ENCODE measurements at places on chromosomes 1 and 21. TPM values are rescaled to one million over a fixed set of nuclear protein-coding genes. Genes with fewer than 3 reads are reported as not detected.
A peak's percentile ranks its signal among the peaks of the same experiment; 100 is the strongest.

- DNase-seq, result no peak
These were observed 3.0 kb downstream of the FBLIM1 start for GRCh38 chr1:15761366-15762128.

DNA sequence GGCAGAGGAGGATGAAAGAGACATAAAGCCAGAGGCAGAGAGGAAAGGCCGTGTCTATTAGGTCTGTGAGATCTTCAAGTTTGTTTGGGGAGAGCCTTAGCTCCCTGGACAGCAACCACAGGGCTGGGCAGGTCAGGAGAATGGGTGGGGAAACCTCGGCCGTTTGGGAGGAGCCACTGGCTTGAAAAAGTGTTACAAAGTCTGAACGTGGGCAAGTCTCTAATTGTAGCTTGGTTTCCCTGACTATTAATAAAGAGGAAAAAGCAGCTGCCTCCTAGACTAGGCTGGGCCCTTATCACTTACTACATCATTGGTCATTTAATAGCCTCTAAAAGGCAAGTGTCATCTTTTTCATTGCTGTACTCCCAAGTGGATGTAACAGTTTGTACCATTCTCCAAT lies at the start of gene CCDC17:
TSS of gene CCDC17 (minus strand) at position 83 of the 400 bp plus-strand sequence. CDS start 145 bp downstream, outside the sequence.
- no peak for DNase-seq

The PODN gene
- total RNA-seq, result 209 TPM

The MYOCOS gene
- not detected for total RNA-seq

DNA sequence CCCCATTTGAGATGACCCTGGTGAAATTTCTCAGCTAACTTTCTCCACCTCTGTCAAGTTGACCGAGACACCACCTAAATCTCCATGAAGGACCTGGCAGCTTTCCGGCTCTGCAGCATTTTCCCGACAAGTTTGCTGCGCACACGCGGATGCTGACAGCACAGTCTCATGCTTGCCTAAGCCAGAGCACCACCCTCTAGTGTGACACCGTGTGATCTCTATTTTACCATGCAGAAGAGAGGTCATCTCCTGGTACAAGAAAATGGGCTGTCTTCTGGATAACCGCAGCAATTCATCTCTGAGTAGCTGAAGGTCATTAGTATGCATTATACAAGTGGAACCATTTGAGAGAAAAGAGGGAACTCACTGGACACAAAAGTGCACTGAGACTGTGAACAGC lies 38.9 kb upstream of the H6PD start:
- DNase-seq, result no peak

The AMY1B gene
- total RNA-seq, result not detected

The KCNC4 gene
- total RNA-seq, result 8.7 TPM

GRCh38 chr1:73803380-73803779 lies 394.6 kb downstream of the LRRIQ3 start:
- no peak for DNase-seq

The TRIM17 gene
- 1.4 TPM for total RNA-seq

DNA sequence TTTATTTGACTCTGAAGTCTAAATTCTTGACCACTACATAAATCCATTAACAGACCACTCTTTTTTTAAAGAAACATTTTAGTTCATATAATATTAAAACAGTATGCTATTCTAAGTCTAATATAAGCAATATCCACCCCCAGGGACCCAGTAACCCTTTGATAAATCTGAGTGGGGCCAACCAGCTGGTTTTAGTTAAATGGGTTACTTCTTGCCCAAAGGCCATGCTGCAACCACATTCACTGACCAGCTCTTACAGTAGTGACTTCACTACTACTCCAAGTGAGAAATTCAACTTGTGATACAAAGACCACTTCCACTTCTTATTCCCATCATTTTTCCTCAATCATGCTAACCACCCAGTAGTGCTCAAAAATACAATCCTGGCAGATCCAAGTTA lies 20.5 kb downstream of the FUBP1 start:
- DNase-seq, result no peak

DNA sequence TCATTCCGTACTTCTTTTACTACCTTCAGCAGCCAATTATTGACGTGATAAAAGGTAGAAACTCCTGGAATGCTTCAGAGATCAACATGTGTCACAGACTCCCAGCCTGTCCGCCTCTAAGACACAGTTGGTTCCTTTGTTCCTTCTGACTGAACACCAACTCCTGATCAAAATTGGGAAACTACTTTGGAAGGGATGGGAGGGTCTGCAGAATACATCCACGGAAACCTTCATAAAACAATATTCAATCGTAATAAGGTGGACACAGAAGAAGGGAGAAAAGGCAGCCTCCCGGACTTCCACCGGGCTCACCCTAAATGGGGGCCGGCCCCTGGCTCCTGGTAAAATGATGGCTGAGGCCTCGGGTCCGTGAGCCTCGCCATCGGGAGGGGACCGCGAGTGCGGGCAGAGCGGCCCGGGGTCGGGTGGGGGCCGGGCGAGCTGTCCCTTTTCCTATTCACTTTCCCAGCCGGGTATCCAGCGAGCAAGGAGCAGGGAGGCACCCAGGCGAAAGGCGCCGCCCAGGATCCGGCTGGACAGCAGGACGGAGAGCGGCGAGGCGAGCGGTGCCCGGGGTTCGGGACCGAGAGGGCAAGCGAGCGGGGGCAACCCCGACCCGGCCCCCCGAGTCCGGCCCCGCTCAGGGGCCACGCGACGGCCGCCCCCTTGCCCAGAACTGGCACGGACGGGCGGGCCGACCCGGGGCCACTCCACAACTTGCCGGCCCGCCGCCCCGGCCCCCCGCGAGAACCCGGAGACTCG lies 805 bp downstream of the NRIP1 start:
- peak; percentile 22 for DNase-seq

The CCDC190 gene
- total RNA-seq, result not detected

DNA sequence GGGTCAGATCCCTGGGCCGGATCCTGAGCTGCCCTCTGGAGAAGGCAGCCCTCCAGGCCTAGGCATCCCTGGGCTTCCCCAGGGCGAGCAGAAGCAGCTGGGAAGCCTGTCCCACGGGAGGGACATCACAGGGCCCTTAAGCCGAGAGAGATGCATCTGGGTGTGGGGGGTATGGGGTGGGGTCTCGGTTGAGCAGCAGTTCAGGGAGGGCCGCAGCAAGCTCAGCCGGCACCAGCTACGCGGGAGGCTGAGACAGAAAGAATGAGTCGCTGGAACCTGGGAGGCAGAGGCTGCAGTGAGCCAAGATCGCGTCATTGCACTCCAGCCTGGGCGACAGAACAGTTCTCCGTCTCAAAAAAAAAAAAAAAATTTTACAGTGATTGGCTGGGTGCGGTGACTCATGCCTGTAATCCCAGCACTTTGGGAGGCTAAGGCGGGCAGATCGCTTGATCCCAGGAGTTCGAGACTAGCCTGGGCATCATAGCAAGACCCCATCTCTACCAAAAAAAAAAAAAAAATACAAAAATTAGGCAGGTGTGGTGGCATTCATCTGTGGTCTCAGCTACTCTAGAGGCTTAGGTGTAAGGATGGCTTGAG lies 37.7 kb downstream of the RRP1 start:
- DNase-seq, result no peak

GRCh38 chr1:162633081-162633762 lies 958 bp downstream of the DDR2 start:
- DNase-seq, result no peak

The NBPF4 gene
- not detected for total RNA-seq

DNA sequence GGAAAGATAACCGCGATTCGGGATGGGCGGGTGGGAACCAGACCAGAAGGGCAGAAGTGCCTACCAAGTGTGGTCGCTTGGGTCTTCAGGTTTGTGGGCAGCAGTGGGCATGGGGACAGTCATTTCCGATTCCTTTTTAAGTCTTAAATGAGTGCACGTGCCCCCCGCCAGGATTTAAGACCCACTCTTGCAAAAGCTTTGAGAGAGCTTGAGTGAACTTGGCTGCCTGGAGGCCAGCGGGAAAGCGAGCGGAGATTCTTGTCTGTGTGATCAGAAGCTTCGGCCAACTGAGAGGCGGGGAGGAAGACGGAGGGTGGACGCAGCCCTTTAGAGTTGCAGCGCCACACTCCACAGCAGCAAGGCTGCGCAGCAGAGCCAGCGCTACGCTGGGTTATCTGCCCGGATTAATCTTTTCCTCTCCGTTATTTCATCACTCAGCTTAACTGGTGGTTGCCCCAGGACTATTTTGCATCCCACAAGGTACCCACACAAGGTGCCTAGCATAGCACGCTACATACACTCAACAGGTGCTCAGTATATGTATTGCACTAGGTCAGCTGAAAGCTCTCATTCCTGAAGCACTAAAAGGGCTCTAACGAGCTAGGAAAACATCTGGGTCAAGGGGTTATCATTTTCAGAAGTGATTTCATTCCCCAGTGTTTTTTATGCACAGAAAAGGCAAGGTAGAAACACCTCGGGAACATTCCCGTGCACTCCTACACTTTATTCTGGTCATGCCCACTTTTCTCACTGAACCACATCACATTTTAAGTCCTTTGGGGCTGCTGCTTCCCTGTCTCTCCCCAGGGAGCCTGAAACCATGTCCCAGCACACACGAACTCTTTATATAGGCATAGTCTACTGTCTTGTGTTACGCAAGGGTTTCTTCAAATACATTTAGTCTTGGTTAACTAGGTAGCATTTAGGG lies 1.5 kb upstream of the BATF3 start:
- peak; percentile 57 for DNase-seq

- DNase-seq, result no peak
These were observed 15.6 kb upstream of the THEM4 start for GRCh38 chr1:151924691-151925587.

GRCh38 chr21:30408782-30409494 lies 13.1 kb downstream of the KRTAP13-1 start:
- no peak for DNase-seq

DNA sequence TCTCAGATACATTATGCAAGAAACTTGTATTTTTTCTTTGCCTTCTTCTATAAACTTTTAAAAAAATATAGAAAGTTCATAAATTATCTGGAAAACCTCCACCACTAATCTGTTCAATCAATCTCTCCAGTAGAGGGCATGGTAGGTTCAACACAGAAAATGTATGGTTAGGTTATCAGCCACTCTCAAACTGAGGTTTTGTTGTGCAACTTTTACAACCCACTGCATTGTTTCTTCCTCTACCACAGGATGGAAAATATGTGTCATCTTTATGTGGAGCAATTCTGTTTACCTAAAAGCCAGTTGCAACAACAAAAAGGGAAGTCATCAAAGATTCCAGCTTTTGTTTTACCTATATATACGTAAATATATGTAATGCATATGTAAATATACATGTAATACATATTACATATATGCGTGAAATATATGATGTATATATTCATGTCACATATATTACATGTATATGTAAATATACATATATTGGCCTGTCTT lies 3.0 kb upstream of the RGS2 start:
- DNase-seq, result no peak

GRCh38 chr1:205528887-205529825 lies 24.7 kb downstream of the CDK18 start:
- DNase-seq, result peak; percentile 67

DNA sequence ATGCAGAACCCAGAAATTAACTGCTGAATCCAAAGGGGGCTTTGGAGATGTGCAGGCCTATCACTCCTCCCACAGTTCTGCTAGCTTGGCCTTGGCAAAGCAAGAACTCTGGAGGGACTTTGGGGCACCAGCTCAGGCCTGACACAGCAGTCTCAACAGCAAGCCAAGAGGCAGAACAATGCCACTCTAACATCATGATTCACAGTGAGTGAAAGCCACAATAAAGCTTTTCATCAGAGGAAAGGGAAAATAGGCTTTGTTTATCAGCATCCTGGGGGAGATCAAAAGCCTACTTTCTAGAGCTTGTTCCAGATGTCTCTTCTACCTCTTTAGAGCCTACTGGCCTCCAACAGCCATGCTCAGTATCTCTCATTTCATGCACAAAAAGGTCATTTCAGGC lies 283.4 kb downstream of the KCNH1 start:
- no peak for DNase-seq

The PTPRC gene
- 13.1 TPM for total RNA-seq

DNA sequence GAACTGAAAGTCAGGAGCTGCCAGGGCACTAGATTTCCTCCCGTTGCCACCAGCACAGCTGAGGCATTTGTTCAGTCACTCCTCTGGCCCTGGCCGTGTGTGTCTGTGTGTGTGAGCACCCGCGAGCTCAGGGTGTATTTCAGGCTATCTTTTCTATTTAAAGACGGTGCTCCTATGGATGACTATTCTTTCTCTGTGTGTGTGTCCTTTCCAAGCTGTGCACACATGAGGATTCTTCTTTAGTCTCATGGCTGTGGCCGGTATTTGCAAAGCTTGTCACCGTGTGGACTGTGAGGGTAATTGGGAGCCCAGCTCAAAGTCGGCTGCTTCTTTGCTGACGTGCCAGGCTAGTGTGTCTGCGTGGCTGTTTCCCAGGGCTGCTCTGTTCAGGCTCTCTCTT lies 3.0 kb upstream of the KCND3 start:
- no peak for DNase-seq

DNA sequence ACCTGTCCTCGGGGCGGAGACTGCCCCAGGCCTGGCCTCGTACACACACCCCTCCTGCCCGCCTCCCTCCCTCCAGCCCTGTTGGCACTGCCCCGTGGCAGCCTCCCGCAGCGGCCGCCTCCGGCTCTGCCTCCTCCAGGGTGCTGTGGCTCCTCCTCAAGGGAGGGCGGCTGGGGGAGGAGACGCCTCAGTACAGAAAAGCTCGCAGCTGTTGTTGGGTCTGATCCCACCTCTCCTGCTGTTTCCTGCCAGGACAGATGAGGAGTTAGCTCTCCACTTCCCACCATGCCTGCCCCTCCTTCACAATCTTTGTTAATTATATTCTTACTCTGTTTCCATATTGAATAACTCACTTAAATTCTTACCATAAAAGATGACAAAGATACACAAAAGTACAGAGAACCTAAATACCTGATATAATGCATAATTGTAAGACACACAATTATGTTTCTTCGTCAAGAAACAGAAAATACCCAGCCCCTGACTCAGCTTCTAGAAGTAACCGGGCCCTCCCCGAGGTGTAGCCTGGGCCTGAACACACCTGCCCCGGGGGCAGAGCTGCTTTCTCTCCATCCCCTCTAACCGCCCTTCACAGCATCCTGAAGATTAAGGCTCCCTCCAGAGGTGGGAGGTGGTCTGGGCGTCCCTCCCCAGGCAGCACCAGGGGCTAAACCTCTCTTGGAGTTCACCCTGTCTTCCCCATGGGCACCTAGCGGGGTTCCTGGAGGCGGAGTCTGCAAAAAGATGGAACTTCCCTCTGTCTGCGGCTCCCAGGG lies 30.6 kb upstream of the COL6A1 start:
- DNase-seq, result no peak

GRCh38 chr1:219020386-219020785 lies 153.3 kb upstream of the LYPLAL1 start:
- DNase-seq, result no peak

- no peak for DNase-seq
These were observed 38.6 kb downstream of the CYYR1 start for GRCh38 chr21:26534517-26534916.

DNA sequence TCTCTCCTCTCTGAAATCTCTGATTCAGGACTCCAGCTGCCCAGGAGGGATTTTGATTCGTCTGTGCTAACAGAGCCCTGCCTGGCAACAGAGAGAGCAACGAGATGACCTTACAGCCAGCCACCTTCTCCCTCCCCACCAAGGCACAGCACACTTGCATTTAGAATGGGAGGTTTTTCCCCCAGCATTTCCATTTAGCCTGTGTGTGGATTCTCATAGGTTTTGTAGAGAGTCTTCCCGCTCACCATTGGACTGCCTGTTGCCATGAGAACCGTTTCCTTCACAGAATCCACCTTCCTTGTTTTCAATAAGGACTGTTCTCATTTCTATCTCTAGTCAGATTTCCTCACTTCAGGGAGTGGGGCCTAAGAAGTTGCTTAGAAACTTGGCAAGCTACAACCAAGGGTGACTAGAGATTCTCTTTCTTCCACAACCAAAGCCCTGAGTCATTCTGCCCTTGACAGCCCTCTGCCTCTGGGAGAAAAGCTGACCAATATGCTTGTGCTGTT lies 5.8 kb upstream of the IKBKE start:
- DNase-seq, result peak; percentile 50

All from tibial nerve (tissue), 4 donors.